ENCODE measurements at places on chromosomes 7 and 10. TPM values are rescaled to one million over a fixed set of nuclear protein-coding genes. Genes with fewer than 3 reads are reported as not detected.

PRR15 gene
- 7.2 TPM for total RNA-seq

ACTL6B gene
- total RNA-seq: not detected

SNCG gene
- total RNA-seq: 3.0 TPM

MAT1A gene
- total RNA-seq: 0.11 TPM

CPA2 gene
- total RNA-seq: not detected

All from astrocyte (in vitro differentiated cells and primary cell).